ENCODE measurements at places on chromosomes 3 and 15.

DNA sequence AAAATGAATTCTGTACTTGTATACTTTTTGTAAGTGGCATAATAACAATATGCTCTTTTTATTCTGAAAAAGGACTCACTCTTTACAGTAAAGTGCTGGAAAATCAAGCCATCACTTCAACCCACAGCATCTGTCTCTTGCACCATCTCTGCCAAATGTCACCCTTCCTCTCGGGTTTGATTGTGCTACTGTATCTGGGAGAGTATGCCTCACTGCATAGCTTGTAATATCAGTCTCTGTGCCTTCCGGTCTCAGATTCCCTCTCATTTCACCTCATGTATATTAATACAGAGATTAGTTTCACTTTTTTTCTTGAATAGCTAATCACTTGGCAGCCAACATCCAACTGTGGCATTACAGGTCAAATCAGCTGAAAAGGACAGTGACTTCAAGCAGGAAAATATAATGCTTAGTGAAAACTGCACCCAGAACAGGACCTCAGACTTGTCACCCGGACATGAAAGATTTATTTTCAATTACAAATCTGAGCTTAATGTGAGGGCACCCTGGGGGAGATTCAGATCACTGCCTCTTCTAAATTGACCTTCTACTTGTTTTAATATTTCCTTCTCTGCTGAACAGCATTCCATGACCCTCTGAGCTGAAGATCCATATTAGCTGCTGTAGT, 605.8 kb upstream of the NAALADL2 start:
- DNase-seq = no peak

DNA sequence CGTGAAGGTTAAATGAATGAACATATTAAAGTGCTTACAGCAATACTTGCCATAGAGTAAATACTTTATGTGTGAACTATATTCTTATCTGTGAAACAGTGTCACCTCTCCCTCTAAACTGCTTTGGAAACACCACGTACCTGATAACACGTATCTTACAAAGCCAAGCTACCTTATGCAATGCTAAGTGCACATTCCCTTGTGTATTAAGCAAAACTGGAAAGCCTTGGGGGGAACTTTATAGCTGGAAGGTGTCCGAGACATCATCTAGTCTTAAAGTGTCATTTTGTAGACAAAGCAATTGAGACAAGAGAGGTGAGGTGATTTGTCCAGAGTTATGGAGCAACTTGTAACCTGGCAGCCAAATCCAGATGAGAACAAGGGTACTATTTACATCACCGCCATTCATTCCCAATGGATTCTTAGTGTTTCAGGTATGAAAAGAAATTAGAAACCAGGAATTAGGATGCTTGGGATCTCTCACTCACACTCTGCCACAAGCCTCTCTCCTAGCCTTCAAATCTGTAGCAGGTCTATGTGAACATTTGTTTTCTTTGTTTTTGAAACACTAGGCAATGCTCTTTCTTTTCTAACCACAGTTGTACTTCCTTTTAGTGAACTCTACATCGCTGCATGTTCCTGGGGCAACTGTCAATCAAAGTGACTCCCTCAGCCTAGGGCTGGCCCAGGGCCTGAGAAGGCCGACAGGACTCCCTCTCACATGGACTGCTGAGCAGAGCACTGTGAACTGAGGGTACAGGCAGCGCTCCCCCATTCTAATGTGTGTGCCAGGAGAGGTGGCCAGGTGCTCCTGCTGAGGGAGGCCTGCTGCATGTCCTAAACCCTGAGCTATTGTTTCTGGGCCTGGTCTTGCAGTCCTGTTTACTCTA, 13.9 kb upstream of the MGLL start:
- no peak for DNase-seq

GRCh38 chr15:39934397-39935071, 619 bp downstream of the EIF2AK4 start:
- no peak for DNase-seq

DNA sequence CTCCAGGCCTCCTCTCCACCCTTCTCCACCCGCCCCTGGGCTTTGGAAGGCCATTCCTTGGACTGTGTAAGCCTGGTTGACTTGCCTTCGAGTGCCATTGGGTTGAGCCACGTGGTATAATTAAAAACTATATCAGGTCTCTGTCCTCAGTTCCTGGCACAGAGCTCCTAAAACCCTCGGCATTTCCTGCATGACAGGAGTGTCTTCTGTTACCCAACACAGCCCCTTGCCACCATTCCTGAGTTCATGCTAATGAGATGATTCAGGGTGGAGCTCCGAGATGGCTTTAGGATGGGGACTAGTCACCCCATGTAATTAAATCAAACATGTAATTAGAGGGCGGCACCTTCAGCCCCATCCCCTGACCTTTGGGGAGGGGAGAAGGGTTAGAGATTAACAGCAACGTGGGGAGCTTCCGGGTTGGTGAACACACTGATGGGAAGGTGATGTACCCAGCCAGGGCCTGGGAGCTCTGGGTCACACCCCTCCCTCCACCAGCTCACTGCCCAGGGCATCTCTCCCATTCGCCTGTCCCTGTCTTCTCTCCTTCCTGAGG, 256.4 kb downstream of the FAM43A start:
- no peak for DNase-seq

DNA sequence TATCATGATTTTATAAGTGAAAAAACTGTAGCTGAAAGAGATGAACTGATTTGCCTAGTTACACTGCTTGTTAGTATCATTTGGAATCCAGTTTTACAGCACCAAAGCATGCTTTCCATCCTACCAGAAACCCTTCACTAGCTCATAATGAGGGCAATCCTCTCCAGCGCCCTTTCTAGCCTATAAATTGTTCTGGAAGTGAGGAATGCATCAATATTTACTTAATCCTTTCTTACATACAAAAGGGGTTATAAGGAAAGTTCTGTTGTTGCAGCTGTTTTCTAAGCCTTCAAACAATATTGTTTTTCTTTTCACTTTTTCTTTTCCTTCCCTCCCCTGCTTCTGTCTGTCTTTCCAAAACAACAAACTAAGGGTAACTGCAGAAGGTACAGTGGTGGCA, 11.0 kb upstream of the PCCB start:
- DNase-seq = no peak

GRCh38 chr3:131020122-131020693, 6.4 kb downstream of the ASTE1 start:
- DNase-seq = no peak

DNA sequence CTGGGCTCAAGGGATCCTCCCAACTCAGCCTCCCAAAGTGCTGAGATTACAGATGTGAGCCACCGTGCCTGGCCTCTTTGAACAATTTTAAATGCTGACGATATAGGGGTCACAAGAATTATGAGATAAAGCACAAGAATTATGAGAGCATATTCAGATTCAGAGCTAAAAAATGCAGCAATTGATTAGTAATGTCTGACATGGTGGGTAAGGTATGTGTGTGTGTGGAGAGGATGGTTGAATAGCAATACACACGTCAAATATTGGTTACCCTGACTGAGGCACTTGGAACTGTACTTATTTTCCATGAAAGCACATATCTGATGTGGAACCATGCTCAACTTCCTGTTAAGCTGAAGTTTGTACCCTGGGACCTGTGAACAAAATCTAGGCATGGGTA, 115.6 kb downstream of the EOMES start:
- no peak for DNase-seq

DNA sequence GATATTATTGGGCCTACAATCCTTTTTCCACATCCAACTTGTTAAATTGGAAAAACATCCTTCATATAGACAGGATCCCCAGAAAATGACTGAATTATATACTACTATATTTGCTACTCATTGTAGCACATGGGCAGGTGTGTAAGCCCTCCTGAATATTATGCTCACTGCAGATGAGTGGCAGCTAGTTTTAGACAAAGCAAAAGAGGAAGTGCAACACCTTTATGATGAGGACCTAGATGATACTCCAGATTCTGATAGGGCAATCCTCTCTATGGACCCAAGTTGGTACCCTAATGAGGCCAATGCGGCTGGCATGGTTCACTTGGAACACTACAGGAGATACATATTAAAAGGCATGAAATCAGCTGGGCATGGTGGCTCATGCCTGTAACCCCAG, 119.1 kb upstream of the PLCL2 start:
- DNase-seq = no peak

GRCh38 chr15:80871858-80872257, 92.7 kb downstream of the CEMIP start:
- DNase-seq = no peak

GRCh38 chr3:49132073-49132436, 795 bp downstream of the LAMB2 start:
- DNase-seq = no peak

GRCh38 chr3:11569156-11569741, 74.5 kb downstream of the VGLL4 start:
- no peak for DNase-seq

GRCh38 chr15:75058127-75058905, 34.9 kb downstream of the PPCDC start:
- DNase-seq = no peak

GRCh38 chr15:70150405-70150747, 52.7 kb upstream of the TLE3 start:
- no peak for DNase-seq

DNA sequence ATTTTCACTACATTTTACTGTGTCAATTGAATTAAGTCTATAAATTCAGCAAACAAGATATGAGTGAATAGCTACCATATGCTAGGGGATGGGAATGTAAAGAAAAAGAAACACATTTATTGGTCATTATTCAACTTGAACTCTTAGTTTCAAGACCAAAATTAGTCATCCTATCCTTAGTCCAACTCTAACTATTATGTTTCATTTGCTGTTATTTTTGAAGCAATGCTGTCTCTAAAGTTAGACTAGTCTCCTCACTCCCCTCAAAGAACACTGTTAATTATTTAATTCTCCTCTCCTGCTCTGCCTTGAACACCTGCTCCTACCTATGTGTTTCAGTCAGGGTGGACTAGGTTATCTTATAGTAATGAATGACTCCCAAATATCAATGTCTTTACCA, 920.9 kb downstream of the TUSC7 start:
- DNase-seq = no peak

DNA sequence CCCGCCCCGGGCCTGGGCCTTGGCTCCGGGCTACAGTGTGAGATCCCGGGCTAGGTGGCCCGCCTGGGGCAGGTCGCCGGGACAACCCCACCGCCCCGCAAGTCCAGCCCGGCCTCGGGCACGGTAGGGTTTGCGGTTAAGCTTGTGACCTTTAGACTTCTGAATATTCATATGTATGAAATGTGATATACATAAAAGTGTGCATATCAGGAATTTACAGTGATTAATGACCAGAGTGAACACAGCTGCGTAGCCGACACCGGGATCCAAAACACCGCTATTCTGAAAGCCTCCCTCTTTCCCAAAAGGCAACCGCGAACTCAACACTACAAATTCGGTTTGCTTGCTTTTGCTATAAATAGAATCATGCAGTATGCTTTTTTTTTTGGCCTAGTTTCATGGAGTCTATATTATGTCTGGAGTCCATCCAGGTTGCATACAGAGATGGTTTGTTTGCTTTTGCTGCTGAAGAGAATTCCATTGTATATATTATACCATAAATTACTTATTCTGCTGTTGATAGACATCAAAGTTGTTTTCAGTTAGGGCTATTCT, 636 bp upstream of the SNRPA1 start:
- DNase-seq = no peak

- no peak for DNase-seq
Observed at GRCh38 chr15:50884540-50884939, 23.9 kb upstream of the AP4E1 start.

- DNase-seq = no peak
Observed at GRCh38 chr15:65258375-65259262, 28.1 kb downstream of the PARP16 start.

GRCh38 chr15:90990446-90990845, 3.9 kb downstream of the PRC1 start:
- DNase-seq = no peak

- DNase-seq = no peak
Observed at GRCh38 chr3:136184703-136185102, 11.4 kb downstream of the MSL2 start.

- no peak for DNase-seq
Observed at GRCh38 chr3:69426967-69427304, 41.0 kb upstream of the FRMD4B start.
